ENCODE measurements at places on chromosomes 3 and 15.

GRCh38 chr3:161548301-161548700, 51.7 kb downstream of the OTOL1 start:
- DNase-seq: no peak

GRCh38 chr3:15289661-15290060, 42.7 kb downstream of the SH3BP5 start:
- no peak for DNase-seq

DNA sequence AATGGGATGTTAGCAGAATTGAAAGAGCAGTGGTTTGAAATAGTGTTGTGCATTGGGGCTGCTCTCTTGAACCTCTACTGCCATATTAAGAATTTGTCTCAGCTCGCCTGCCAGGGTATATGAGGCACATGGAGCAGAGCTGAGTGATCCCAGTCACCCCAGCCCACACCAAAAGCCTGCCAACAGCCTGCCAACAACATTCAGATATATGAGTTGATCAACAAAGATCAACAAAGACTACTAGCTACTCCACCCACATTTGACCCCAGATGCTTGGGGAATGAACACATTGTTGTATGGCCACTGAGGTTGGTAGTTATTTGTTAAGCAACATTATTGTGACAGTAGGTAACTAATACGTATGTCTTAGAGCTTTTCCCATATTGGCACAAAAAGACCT, 570.9 kb upstream of the IL12A start:
- DNase-seq: no peak

DNA sequence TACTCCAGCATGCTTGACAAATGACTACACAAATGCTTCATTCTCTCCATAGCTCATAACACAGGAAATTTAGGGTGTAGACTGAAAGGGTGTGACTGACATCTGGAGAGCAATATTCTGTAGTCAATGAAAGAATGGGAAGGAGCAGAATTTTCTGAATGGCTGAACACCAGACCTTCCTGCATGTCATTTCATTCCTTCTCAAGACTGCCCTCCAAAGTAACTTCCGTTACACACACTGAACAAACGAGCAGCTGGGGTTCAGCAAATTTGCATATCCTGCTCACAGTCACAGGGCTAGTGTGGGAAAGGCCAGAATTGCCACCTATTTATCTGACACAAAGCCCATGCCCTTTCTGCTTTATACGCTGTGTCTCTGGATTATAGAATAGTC, 325.0 kb upstream of the CFAP20DC start:
- DNase-seq: no peak

DNA sequence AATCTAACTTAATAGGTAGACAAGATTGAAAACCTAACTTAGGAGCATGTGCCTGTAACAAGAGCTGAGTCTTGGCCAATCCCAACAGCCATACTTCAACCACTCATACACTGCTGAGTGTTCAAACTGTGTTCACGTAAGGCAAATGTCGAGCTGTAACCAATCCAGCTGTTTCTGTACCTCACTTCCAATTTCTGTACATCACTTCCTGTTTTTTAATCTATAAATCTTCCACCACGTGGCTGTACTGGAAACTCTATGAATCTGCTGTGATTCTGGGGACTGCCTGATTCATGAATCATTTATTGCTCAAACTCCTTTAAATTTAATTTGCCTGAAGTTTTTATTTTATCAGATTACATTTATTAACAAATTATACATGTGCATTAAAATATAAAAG, 44.6 kb upstream of the NEDD4 start:
- no peak for DNase-seq

DNA sequence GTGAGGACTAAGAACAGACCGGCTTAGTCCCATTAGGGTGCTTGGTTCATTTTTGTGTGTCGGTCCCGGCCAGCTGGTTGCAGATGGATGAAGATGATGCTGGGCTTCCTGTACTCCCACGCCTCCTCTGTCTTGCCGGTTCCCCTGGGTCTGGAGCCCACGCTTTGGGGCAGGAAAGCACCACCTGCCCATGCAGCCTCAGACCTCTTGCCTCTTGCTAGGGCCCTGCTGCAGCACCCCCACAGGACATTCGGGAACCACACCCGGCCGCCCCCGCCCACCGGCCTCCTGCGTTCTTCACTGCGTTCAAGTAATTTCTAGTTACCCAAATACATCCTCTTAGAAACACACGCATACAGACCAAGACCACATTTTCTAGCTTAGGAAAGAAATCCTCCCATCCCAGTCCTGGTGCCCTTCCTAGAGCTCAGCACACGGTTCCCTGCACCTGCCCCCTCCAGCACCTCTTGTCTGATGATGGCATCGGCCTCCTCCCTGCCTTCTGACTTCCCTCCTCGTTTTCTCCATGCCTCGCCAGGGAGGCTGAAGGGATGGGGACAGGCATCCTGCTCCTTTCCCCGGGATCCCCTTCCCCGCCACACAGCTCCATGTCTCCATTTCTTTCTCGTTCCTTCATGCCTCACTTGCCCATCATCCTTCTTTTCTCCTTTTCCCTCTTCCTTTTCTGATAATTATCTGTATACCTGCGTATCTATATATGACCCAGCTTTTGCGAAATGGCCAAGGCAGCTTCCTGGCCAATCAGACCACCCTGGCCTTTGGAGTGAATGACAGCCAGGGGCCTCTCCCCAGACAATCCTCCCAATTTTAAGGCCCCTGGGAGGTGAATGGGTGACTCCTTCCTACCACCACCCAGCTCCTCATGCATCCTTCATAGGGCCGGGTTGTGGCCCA, 30.9 kb downstream of the FAM3D start:
- DNase-seq: no peak

- no peak for DNase-seq
These were observed 220.7 kb downstream of the NR2F2 start for GRCh38 chr15:96551196-96551595.

DNA sequence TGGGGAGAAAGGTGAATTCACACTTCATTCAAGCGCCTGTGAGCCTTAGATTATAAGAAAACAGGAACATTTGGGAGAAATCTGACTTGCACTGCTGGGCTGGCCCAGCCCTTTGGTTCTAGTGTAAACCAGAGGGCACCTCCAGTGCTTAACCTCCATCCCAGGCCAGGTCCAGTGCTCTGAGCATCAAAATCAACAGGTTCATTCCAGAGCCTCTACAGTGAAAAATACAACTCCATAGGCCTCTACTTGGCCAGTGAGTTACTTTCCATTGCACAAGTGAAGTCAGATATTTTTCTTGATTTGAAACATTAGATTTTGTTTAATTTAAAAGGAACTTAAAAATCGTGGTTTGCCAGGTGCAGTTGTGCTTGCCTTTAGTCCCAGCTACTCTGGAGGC, 3.0 kb downstream of the SNUPN start:
- no peak for DNase-seq

- DNase-seq: no peak
These were observed 3.5 kb upstream of the SEMA5B start for GRCh38 chr3:123031051-123031450.

GRCh38 chr3:63609408-63609807, 43.1 kb upstream of the SNTN start:
- DNase-seq: no peak

DNA sequence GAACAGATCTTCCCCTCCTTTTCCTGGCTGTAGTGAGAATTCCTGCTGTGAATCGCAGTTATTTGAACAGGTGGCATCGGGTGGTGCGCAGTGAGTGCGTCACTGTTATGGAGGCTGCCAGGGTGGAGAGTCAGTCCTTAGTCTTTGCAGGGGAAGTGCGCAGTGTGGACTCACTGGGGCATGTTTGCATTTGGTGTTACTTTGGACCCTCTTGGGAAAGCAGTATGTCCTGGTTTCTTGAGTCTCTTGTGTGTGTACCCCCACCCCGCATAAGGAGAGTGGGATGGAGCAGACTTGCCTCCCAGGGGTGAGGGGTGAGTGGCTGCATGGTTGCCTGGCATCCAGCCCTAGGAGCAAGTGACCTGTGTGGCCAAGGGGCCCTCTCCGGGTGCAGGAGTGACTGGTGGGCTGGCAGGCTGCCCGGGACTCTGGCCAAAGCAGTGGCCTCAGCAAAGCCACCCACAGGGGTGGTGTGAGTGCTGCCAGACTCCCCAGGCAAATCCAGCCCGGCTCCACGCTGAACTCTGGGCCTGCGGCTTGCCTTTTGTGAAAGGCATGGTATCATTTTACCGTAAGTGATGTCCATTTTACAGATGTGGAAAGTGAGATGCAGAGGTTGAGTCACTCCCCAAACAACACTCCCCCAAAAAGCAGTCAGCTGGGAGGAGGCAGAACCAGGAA, 46.4 kb downstream of the DNASE1L3 start:
- DNase-seq: no peak

- no peak for DNase-seq
These were observed 82.1 kb upstream of the MELTF start for GRCh38 chr3:197111685-197112084.

DNA sequence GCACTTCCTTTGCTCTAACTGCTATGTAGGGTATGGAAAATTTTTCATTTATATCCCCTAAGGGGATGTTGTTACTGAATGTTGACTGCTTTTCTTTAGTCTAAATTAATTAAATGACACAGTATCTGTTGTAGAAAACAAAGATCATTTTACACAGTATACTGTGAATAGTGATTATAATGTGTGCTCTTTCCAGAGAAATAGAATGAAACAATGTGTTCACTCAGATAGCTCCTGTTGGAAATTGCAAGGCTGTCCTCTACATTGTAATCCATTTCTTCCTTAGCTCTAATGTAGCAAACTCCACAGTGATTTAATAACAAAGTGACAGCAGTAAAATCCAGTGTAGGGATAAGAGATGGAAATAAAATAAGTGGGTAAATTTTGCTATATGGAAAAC, 159.0 kb upstream of the VEPH1 start:
- DNase-seq: no peak

DNA sequence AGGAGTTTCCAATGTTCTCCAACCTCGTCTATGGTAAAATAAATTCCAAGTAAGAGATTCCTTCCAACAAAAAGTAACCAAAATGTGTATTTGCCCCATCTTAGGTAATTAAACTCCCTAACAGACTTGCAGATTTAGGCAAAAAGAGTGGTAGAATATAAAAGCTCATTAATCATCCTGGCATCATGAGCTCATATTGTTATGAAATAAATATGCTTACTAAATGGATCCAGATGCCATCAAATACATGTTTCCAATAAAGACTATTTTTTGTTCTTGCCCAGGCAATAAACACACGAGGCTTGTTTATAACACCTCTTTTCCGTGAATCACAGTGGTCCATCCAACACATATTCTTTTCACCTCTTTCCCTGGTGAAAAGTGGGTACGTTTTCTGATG, 189.4 kb downstream of the THSD4 start:
- no peak for DNase-seq

- peak; percentile 13 for DNase-seq
These were observed 111.4 kb downstream of the HERC1 start for GRCh38 chr15:63722204-63722808.

DNA sequence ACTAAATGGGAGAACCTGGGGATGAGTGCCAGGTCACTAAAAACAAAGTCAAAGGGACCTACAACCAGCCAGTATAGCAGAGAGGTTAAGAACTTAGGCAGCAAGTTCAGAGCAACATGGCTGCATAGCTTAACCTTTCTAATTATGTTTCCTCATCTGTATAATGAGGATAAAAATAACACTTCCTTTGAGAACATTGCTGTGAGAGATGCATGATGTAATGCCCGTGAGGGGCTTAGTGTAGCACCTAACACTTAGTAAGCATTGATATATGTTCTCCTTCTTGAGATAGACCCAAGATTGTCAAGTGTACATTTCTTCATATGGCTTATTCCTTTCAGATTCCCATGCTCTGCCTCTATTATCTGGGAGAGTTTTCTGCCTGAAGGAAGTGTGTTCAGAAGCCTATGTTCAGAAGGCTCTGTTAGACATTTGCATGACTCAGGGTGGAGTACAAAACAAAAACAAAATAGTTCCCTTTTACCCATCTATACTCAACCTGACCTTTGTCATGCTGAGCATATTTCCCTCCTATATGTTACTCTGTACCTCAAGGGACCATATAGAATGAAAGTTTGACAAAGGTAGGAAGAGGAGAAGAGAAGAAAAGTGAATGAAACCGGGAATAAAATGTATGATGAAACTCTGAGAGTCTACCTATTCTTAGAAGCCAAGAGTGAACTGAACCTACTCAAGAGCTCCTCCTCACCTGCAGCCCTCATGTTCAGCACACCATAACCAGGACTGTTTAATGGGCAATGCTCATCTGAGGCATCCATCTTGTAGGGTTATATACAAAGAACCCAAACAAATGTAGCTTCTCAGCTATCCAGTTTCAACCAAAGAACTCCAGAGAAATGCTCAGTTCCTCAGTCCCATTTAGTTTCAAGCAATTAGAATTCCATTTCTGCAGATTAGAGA, 70.7 kb upstream of the KCNMB2 start:
- no peak for DNase-seq

GRCh38 chr3:123540285-123540684, 44.6 kb downstream of the HACD2 start:
- DNase-seq: no peak

DNA sequence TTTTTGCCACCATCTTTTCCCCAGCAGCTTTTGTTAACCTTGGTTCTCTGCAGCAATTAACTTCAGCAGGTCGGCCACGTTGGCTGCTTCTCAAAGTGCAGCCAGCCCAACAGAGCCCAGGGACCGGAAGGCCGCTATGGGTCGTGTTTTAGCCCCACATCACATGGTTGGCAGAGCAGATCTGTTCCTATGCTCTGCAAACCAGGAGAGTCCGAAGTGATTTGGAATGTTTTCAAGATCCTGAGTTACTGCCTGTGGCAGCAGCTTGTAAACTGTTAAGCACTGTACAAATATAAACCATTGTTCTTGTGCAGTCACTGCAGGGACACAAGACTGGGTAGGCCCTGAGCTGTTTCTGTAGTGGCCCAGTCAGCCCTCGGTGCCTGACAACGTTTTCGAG, 69.6 kb upstream of the MYZAP start:
- DNase-seq: no peak

- DNase-seq: no peak
These were observed 74.3 kb upstream of the SLCO2A1 start for GRCh38 chr3:134104031-134104430.

DNA sequence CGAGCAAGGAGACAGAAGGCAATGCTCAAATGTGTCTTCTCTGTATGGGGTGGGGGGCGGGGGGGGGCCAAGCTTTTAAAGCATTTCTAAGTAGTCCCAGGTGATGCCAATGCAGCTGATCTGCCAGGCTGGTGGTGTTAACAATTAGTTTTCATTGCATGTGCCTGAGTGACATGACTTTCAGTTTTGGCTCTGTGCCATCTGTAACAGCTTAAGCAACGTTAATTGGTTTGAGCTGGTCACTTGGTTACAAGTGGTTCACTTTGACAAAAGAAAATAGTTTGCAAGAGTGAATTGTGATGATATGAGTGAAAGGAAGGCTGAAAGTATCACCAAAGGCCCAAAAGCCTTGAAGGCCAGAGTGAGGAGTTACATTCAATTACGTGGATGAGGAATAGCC, 26.4 kb upstream of the LRIG1 start:
- no peak for DNase-seq

DNA sequence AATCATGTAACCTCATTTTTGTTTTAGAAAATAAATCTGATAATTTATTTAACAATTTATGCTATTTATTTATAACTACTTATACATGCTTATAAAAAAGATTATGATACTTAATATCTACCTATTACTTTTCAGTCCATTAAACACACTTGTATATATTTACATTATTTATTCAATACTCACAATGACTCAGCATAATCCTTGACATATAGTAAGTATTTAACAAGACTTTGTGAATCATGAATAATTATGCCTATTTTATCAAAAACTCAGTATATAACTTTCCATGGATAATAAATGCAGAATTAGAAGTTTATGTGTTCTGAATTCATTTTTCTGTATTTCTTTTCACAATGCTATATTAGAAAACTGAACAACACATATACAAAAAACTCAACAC, 266.0 kb upstream of the STAC start:
- no peak for DNase-seq

- DNase-seq: no peak
These were observed 520.6 kb downstream of the MFSD1 start for GRCh38 chr3:159322322-159322939.
